ENCODE measurements at places on chromosomes 7 and 10.

- DNase-seq = peak; percentile 18
Measured at GRCh38 chr7:23093111-23093510, 12.5 kb upstream of the KLHL7 start.

DNA sequence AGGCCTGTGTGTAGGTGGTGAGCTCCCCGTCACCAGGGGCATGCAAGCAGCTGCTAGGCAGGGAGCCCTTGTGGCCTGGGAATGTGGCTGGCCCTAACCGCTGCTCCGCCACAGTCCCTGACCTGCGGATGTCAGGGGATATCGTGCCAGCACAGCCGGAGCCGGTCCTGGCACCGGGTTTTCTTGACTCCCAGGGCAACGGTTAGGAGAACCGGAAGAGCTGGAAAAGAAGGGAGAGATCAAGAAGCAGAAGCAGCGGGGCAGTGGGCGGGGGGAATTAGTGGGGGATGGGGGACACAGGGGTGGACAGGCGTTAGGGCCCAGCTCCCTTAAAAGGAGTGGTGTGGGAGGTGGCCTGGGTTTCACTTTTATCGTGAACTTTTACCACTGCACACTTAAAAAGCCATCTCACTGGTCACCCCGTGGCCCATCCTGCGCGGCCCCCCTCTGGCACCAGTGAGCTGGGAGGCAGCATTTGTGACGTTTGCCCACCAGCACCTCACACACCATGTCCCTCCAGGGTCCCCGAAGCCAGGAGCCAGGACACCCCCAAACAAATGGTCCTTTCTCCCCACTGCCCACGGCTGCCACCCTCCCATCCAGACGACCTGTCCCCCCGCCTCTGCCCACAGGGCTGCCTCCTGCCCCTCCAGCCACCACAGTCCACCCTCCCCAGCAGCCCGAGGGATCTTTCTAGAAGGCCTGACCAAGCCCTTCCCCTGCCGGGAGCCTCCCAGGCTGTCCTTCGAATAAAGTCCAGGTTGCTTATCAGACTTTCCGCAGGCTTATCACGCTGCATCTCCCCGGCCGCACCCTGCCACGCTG, 1.8 kb upstream of the MICALL2 start:
- peak; percentile 74 for DNase-seq

GRCh38 chr10:48748573-48748972, 63.9 kb downstream of the WDFY4 start:
- no peak for DNase-seq

- DNase-seq = no peak
Measured at GRCh38 chr10:93775356-93775755, 17.6 kb downstream of the LGI1 start.

DNA sequence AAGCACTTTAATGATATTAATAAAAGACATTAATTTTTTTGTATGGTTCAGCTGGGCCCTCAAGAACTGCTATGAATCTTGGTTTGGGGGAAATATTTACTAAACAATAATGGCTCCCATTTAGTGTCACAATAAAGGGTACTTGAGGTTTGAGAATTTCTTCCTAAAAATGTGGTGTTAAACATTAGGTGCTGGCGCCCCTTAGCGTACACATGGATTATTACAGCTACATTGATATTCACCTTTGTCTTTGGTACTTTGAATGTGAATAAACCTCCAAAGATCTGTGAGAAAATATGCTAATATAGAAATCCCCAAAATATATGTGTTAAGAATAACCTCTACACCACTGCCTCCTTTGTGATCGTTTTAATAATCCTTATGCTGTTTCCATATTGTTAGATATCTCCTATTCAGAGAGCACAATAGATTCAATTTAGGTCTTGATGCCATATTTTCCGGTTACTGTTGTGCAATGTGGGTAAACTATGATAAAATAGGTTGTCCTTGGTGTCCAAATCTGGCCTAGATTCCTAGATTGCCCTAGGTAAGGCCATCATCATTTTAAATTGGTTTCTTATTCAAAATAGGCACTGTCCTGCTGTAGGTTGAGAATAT, 161.8 kb upstream of the CACNA2D1 start:
- DNase-seq = peak; percentile 23

GRCh38 chr10:28090506-28090905, 91.6 kb upstream of the ODAD2 start:
- DNase-seq = peak; percentile 38

DNA sequence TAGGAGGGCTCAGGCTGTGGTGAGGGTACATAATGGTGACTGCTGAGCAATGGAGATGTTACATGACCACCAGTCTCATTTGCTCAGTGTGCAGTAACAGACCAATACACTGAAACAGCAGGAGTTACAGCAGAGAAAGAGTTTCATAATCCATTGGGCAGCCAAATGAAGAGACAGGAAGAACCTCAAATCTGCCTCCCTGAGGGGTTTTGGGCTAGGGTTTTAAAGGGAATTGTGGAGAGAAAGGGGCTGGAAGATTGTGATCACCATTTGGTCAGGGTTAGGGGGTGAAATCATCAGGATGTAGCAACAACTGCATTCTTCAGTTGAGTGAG, 838.3 kb downstream of the GRID1 start:
- no peak for DNase-seq

GRCh38 chr7:142873281-142873784, 12.2 kb downstream of the TRPV6 start:
- no peak for DNase-seq

DNA sequence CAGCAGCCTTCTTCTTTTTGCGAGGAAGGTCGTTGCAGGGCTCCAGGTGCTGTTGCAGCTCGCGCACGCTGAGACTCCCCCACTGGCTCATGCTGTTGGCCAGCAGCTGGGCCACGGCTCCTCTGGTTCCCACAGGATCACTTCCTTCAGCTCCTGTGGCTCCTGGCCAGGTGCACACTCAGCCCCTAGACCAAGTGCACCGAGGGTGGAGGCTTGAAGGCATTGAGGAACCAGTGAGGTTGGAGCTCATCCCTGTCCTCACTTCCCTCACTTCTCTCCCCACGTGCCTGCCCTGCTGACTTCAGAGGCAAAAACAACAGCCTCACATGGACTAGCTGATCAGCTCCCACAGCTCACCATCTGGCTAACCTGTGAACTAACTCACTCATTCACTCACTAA, 46.2 kb upstream of the ADRB1 start:
- no peak for DNase-seq

DNA sequence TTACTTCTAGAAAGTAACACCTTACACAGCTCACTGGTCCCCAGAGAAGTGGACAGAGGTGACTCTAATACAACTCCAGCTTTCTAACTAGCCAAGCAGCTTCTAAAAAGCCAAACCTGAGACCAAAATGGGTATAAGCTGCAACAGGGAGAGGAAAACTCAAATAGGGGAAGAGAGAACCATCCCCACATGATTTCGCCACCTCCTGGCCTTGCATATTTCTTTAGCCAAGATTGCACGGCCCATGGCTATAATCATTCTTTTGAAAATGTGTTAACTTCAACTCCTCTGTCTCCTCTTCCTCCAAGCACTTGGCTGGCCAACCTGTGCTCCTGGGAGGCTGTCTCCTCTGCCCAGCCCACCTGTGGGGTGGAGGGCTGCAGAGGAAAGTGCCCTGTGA, 28.7 kb downstream of the NUP42 start:
- no peak for DNase-seq

GRCh38 chr10:98238391-98238790, 29.6 kb downstream of the LOXL4 start:
- DNase-seq = no peak

- DNase-seq = no peak
Measured at GRCh38 chr7:66205741-66206090, 582 bp downstream of the TPST1 start.

DNA sequence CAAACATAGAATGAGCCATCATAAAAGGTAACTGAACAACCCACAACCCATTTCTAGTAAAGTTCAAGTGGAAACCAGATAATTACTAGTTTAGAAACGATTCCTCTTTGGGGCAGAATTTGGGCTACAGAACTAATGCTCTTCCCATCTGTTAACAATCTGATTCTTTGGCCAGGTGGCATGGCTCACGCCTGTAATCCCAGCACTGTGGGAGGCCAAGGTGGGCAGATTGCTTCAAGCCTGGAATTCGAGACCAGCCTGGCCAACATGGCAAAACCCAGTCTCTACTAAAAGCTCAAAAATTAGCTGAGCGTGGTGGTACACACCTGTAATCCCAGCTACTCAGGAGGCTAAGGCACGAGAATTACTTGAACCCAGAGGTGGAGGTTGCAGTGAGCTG, 18.5 kb downstream of the CYP51A1 start:
- no peak for DNase-seq

- peak; percentile 95 for DNase-seq
Measured at GRCh38 chr10:76117949-76118348, 686.5 kb downstream of the LRMDA start.

- peak; percentile 31 for DNase-seq
Measured at GRCh38 chr7:148883266-148884048, 634 bp downstream of the EZH2 start.

- DNase-seq = no peak
Measured at GRCh38 chr10:47408606-47409005, 24.5 kb upstream of the ZNF488 start.

DNA sequence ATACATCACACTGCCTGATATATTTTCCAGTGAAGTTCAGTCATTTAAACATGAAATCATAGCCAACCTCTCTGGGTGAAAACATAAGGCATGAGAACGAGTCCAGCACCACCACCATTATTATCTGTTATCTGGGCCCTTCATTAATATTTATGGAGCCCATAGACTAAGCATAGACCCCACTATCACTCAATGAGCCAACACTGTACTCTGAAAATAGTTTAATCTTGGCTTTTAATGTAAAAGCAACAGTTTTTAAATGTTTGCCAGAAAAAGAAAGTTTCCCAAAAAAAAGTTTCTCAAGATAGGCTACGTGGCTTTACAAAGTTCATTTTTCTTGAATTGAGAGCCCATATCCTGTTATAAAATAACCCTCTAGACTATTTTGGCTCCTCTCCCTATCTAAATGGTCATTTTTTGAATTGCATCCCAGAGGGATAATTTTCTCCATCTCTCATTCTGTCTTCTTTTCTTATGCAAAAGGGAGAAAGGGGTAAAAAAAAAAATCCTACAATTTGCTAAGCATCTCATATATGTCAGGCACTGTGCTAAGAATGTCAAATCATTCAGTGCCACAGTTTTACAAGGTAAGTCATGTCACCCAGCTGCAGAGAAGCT, 66.1 kb downstream of the FZD1 start:
- DNase-seq = no peak

DNA sequence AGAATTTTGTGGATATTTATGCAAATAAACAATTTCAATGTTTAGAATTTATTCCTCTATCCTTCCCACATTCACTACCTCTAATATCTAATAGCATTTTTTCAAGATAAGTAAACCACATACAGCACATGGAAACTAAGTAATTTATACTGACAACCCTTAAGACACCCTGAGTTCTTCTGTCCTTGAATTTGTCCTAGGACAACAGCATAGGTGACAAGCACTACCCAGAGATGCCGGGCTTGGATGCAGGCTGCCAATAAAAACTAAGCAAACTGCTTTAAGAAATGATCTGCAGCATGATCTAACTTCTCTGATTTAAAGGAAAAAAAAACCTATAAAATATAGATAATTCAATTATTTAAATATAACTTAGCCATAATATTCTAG, 22.7 kb downstream of the NT5C3A start:
- DNase-seq = no peak

GRCh38 chr10:50582046-50582445, 41.7 kb downstream of the SGMS1 start:
- DNase-seq = no peak

DNA sequence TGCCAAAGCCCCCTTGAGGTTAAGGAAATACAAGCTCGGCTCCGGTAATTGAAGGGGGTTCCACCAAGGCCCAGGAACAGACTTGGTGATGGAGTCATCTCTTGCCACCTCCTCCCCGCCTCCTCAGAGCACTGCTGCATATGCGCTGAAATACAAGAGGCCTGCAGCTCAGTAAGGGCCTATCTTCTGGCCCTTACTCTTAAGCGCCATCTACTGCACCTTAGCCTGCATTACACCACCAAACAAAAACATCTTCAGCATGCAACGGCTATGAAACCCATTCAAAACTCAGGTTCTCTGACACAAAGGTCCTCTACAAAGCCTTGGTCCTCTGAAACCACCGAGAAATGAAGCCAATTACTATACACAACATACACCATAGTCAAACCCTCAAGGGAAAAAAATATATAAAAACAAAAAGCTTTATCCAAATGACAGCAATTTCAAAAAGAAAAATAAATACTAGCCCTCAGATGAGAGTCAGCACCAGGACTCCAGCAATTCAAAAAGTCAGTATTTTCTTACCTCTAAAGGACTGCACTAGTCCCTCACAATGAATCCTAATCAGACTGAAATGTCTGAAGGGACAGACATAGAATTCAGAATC, 176.8 kb upstream of the TBX20 start:
- no peak for DNase-seq
